Psoas muscle (tissue), 8 donors: ENCODE measurements at places on chromosomes 6 and 20.
A peak's percentile ranks its signal among the peaks of the same experiment; 100 is the strongest.

DNA sequence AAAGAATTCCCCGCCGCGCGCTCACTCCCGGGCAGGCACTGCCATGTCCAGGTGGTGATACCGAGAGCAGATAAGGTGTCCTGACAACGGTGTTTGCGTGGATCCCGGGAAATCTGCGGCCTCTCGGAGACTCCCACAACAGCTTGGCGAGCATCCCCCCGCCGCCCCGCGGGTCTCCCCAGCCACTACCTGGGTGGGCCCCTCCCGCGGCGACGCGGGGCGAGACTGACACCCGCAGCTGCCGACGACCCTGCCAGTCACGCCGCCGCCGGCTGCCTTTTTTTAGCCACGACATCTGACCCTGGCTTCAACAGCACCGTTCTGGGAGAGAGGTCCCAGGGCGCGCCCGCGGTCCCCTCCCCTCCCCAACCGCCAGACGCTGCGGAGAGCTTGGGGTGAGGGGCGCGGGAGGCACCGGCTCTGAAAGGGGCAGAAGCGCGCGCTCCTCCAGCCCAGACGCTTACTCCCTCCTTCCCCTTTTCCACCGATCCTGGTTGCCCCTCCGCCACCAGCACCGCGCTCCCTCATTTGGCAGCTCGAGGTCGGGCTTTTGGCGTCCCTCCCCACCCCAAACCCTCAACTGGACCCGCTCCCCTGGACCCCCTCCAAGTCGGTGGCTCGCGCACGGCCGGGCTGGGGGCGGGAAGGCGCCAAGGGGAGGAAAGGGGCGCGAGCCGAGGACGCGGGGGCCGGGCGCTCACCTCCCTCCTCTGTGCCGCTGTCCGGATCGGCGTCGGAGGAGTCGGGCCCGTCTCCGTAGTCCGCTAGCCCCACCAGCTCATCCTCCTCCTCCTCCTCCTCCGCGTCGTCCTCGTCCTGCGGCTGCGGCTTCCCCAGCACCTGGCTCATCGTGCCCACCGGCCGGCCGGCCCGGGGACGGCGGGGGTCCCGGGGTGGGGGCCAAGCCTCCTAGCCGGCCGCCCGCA, 665 bp downstream of the RRAGD start:
- peak; percentile 64 for DNase-seq

- no peak for DNase-seq
These were observed 38.0 kb downstream of the YTHDF1 start for GRCh38 chr20:63177785-63178445.

- DNase-seq: no peak
These were observed 81.3 kb downstream of the HMGCLL1 start for GRCh38 chr6:55497694-55498093.

GRCh38 chr20:59650418-59650817, 46.1 kb downstream of the PHACTR3 start:
- DNase-seq: no peak

- DNase-seq: no peak
These were observed 74.8 kb upstream of the TOP1 start for GRCh38 chr20:40953856-40954255.

DNA sequence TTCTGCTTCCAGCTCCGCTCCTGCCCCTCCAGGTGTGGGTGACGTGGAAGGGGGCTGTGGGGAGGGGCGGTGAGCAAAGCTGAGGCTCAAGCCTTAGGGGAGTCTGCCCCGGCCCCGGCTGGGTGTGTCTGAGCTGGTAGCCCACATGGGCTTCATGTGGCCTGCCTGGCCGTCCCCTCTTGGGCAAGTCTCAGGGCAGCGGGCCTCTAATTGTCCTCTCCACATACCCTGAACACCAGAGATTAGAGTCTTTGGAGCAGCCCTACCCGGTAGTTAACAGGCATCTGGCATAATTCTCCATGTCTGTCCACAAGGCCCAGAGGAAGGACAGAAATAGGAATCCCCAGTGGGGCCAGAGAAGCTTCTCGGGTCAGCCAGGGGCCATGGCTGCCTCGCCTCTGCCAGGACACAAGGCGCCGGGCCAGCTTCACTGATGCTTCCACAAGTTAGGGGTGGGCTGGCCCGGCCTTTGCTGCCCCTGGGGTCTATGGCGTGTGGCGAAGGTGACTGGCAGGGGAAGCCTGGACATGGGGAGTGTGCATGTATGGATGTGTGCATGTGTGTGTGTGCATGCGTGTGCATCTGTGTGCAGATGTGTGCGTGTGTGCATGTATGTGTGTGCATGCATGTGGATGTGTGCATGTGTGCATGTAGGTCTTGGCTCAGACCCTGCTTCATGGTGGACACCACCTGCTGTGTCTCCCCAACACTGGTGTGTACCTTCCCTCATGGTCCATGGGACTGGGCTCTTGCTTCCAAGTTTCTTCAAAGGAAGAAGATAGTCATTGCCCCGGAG, 24.0 kb downstream of the FRMD1 start:
- DNase-seq: peak; percentile 77

GRCh38 chr6:81984599-81984998, 232.1 kb upstream of the TENT5A start:
- DNase-seq: no peak

GRCh38 chr6:125124049-125124669, 29.4 kb upstream of the TPD52L1 start:
- DNase-seq: no peak

DNA sequence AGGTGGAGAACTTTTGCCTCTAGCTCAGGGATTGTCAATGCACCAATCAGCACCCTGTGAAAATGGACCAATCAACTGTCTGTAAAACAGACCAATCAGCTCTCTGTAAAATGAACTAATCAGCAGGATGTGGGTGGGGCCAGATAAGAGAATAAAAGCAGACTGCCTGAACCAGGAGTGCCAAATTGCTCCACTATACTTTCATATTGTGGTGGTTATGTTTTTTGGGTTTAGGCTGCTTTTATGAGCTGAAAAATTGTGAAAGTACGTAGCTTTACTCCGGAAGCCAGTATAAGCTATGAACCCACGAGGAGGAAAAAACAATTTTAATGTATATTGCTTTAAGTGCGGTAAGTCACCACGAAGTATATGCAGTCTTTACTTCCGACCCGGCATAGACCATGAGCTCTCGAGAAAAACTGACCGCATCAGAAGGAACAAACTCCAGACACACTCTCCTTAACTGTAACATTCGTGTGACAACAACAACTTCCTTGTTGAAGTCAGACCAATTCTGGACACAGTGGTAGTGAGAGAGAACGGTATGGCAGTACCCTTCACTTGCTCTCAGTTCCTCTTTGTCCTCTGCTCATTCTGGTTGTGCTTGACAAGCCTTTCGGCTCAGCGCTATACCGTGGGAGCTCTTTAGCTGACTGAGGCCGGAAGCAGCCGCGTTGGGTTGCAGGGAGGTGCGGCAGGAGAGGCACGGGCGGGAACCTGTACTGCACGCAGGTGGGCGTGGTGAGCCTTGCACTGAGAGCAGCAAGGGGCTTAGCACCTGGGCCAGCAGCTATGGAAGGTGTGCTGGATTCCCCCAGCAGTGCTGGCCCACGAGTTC, 81.9 kb upstream of the E2F3 start:
- peak; percentile 20 for DNase-seq

DNA sequence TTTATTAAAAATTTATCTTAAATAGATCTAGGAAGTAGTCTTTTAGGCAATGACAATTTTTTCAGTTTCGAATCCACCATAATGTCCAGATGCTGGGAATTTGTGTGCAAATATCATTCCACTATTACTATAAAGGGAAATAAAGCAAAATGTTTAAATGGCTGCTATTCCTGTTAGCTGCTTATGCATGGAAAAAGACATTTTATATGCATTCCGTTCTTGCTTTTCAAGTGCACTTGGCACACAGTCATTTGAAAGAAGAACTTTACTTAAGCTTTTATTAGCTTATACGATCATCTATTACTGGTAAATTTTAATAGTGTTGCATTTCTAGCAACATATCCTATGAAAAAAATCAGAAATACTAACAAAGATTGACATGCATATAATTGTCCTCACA, 42.0 kb downstream of the PRL start:
- no peak for DNase-seq

- DNase-seq: no peak
These were observed 32.1 kb upstream of the BMP6 start for GRCh38 chr6:7693827-7694226.

GRCh38 chr6:27275025-27275956, 27.8 kb downstream of the PRSS16 start:
- DNase-seq: no peak

DNA sequence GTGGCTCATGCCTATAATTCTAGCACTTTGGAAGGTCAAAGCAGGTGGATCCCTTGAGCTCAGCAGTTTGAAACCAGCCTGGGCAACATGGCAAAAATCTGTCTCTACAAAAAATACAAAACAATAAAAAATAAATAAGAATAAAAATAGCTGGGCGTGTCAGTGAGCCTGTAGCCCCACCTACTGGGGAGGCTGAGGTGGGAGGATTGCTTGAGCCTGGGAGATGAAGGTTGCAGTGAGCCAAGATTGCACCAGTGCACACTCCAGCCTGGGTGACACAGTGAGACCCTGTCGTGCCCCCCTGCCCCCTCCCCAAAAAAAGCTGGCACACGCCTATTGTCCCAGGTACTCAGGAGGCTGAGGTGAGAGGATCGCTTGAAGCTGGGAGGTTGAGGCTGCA, 35.1 kb upstream of the SRPK1 start:
- no peak for DNase-seq

DNA sequence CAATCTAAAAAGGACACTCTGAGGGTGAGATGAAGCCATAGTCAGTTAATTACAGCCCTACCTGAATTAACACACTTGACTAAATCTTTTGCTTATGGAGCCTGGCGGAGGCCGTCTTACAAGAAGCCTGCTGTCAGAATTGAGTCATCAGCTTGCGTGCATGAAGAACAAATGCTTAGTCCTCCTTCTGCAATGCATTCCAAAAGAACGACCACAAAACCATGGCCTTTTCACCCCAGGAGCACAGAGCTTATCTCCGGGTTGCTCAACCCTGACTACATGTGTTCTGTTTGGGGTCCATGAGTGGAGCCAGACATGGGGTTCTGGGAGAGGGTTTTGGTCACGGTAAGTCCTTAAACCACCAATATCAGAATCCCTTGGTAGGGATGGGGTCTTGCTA, 318.1 kb downstream of the CLIC5 start:
- no peak for DNase-seq

DNA sequence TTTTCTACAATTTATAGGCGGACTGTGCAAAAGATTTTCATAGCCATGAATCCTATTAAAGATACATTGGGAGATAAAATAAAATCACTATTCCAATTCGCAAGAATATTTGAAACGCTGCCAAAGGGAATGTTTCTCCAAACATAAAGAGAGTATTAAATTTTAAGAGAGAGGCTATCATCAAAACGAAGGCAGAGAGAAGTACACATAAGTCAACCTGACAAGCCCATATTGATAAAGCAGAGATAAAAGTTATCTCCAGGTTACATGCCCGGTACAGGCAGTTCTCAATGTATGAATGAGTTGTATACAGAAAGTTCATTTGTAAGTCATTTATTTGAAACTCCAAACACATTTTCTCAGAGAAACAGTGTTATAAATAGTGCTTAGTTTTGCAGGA, 193.1 kb downstream of the ATXN1 start:
- DNase-seq: no peak

DNA sequence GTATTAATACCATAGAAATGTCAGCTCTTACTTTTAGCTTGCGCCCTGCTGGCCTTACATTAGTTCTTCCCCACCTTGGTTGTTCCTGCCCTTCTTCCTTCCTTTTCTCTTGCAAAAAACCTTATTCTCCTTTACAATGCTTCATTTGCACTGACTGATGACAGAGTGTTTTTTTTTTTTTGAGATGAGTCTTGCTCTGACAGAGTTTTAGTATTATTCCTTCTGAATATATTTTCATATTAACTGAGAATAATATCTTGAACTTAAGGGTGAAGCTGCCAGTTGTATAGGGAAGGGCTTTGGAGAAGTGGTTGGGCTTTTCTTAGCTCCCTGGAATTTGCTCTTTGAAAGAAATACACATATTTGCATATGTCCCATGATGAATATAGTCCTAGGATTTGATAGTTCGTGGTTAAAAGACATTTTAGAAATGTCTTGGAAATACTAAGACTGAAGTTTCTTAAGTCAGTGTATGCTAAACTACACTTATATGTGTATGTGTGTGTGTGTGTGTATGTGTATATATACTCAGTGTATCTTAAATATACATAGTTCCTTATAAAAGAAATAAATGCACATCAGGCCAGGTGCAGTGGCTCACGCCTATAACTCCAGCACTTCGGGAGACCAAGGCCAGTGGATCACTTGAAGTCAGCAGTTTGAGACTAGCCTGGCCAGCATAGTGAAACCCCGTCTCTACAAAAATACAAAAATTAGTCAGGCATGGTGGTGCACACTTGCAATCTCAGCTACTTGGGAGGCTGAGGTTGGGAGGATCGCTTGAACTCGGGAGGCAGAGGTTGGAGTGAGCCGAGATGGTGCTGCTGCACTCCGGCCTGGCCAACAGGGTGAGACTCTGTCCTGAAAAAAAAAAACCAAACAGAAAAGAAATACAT, 216.1 kb upstream of the MYLIP start:
- DNase-seq: no peak

GRCh38 chr6:125188594-125189203, 35.1 kb downstream of the TPD52L1 start:
- no peak for DNase-seq

- no peak for DNase-seq
These were observed 5.6 kb upstream of the CEP85L start for GRCh38 chr6:118656847-118657451.

GRCh38 chr20:3181270-3181669, 7.9 kb upstream of the LZTS3 start:
- DNase-seq: no peak

GRCh38 chr6:6191476-6191875, 129.0 kb downstream of the F13A1 start:
- DNase-seq: no peak

DNA sequence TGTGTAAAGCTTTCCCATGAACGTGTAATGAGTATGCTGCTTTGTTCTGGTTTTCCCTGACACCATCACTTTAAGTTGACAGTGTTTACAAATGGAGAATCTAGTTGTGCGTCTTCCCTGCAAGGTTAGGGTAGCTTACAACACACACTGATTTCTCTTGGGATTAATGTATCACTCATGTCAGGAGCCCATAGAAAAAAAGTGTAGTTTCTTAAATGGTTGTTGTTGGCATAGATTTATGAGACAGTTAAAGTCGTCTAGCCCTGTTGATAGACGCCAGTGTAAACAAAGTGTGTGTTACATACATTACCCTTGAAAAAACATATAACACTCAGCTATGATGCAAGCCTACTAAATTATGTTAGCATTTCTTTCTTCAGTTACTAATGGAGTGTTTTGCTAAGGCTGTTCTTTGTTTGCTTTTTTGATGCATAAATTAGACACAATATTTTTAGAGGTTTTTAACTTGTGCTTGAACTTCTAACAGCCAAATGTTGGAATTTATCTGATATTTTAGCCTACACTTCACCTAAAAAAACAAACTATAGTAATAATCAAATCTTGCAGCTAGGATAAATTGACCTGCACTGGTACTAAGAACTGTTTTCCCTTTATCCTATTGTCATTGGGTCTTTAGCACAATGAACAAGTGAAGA, 88.6 kb downstream of the RNF217 start:
- no peak for DNase-seq
